Activated T-helper 1 cell treated with Interleukin-2 at 50 U/mL for 16 hours (primary cell): ENCODE measurements at places on chromosomes 4 and X.

DNA sequence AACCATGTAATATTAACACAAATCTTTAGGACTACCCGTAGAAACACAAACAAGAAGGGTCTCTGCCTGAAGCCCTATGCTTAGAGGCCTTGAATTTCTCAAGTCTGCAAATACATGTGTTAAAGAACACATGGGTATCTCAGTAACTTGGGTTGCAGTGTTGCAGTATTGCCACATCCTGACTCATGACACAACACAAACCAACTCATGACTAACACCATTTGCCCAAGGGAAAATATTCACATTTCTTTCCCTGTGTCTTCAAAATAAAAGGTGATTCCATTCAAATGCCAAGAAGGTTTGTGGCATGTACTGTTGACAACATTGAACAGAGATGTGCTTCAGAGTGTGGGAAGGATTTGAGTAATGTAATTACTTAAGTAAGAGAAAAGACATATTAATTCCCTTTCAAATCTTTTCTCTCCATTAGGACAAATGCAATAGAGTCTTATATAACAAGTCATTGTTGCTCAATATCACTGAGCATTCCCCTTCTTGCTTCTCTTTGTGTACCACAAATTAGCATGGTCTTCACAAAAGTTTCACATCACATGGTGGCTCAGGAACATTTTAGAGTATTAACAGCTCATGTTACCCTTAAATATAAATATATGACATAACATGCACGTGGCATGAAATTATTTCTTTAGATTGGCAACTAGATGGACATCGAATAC lies 487.1 kb downstream of the STPG2 start:
- DNase-seq = no peak

DNA sequence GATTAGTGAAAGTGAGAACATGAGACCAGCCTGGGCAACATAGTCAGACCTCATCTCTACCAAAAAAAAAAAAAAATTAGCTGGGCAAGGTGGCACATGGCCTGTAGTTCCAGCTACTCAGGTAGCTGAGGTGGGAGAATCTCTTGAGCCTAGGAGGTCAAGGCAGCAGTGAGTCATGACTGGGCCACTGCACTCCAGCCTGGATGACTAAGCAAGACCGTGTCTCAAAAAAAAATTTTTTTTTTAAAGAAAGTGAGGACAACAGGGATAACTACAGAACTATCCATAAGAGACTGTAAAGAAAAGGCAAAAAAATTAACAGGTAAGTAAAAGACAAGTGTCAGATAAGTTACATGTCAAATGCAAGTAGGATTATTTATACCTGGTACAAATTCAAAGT lies 13.5 kb upstream of the SPP1 start:
- DNase-seq = no peak

DNA sequence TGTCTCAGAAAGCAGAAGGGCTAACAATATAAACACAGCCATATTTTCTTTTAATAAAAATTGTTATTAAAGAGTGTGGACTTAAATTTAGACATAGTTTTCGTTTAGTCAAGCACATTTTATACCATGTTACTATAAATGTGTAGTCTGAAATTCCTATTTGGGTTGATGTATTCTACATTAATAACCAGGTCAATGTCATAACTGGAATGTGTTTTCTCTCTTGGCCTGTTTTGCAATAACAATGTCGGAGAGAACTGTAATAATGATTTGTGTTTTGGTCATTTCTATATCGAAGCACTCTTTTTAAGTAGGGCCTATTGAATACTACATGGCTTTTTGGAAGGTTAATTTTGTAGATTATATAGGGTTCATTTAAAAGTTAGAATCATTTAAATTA lies 5.5 kb downstream of the USO1 start:
- DNase-seq = no peak

GRCh38 chr4:20416800-20417199 lies 165.1 kb downstream of the SLIT2 start:
- DNase-seq = no peak

DNA sequence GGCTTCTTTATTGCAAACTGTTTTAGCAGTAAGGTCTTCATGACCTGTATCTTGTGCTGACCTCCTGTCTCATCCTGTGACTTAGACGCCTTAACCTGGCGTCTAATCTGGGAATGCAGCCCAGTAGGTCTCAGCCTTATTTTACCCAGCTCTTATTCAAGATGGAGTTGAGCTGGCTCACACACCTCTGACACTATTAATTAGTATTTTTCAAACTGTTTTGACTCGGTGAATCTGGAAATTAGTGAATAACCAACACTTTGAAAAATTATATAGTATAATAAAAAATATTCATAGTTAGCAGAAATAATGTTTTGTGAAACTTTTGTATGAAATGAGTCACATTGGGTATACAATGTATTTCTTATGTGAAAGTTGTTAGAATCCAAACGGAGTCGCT lies 189.4 kb downstream of the PDGFRA start:
- DNase-seq = no peak

- no peak for DNase-seq
These were observed 1920.6 kb downstream of the ARAP2 start for GRCh38 chr4:34323549-34324320.

DNA sequence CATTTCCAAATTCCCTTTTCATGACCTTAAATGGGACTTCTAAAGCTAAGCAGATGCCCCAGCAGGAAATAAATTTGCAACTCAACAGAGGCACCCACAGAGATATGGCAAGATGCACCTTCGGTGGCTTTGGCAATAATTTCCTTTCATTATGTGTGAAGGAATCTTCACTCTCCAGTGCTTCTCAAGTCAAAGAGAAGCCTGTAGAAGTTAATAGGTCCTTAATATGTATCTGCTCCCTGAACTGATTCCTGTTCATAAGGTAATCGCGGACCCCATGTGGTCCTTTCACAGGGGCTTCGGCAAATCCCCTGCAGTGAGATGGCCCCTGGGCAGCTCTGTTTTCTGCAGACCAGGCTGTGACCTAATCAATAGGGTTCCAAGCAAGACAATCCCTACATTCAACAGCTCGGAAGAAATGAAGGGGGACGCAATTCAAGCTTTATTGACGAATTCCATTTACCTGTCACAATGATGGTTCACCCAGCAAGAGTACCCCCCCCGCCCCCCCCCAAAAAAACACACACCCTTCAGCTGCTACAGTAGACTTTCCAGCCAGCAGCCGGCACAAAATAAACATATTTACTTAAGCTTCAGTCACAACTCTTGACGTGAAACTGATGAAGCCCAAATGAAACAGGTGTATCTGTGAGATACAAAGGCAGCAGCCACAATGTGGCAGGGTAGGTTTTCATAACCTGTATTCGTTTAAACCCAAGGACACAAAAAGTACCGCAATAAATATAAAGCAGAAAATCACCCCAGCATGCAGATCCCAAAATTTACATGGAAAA lies 35.3 kb downstream of the FAT1 start:
- DNase-seq = no peak

DNA sequence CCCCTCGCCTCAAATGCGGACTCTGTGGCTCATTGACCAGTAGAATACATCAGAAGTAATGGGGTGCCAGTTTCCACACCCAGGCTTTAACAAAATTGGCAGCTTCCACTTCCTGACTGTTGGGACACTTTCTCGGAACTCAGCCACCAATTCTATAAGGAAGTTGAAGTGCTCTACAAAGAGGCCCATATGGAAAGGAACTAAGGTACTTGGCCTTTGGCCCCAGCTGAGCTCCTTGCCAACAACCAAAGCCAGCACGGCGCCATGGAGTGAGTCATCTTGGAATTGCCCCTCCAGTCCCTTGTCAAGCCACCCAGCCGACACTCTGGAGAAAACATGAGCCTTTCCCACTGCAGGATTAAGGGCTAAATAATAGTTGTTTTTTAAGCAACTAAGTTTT lies 262.2 kb upstream of the INTU start:
- no peak for DNase-seq

GRCh38 chr4:109275066-109275745 lies 27.3 kb downstream of the COL25A1 start:
- no peak for DNase-seq

GRCh38 chrX:110267874-110268273 lies 50.0 kb downstream of the AMMECR1 start:
- no peak for DNase-seq

GRCh38 chr4:152937336-152938236 lies 1.5 kb downstream of the FHDC1 start:
- no peak for DNase-seq

GRCh38 chr4:2944091-2944482 lies 19.1 kb downstream of the NOP14 start:
- no peak for DNase-seq

- DNase-seq = no peak
These were observed 895.5 kb upstream of the EPHA5 start for GRCh38 chr4:66565801-66566200.

GRCh38 chrX:133586443-133586842 lies 171.2 kb upstream of the GPC4 start:
- no peak for DNase-seq

- no peak for DNase-seq
These were observed 2.1 kb downstream of the DCLK2 start for GRCh38 chr4:150080337-150080736.

GRCh38 chr4:152486429-152487389 lies 49.2 kb downstream of the FBXW7 start:
- DNase-seq = no peak

DNA sequence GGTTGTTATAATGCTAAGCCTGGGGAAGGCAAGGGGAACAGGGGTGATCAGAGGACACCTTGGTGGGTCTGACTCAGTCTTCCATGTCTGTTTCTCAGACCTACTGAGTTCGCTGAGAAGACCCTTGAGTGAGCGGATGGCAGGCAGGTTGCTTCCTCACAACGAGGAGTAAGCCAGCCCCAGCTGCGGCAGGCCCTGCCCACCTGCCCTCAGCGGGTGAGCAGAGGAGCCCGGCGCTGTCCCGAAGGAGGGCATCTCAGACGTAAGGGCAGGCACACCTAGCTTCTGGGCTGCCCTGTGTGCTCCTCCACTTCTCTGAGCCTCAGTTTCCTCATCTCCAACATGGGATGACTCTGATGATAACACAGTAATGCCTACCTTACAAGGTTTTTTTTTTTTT lies 30.3 kb downstream of the MSX1 start:
- DNase-seq = no peak

GRCh38 chr4:167614866-167615265 lies 380.6 kb upstream of the SPOCK3 start:
- no peak for DNase-seq

DNA sequence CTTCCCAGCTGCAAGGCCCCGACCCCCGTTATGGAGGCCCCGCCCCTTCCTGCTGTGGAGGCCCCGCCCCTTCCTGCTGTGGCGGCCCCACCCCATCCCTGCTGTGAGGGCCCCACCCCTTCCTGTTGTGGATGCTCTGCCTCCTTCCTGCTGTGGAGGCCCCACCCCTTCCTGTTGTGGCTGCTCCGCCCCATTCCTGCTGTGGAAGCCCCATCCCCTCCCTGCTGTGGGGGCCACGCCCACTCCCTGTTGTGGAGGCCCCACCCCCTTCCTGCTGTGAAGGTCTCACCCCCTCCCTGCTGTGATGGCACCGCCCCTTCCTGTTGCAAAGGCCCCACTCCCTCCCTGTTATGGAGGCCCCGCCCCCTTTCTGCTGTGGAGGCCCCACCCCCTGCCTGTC lies 104.9 kb upstream of the PSAPL1 start:
- peak; percentile 26 for DNase-seq

DNA sequence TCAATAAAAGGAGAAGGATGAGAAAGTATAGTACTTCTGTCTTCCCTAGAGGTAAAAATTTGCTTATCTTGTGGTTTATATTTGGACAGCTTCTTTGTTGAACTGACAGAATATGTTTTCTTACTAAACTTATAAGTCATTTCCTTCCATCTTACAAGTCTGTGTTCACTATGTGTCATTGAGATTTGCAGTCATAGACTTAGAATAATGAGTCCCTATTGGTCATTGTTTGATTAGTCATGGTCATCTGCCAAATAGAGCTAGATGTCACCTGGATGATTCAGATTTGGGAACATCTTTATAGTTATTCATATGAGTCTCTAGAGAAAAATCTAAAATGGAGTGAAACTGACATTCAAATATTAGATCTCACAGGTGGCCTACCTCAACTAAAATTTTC lies 51.5 kb downstream of the SPATA18 start:
- no peak for DNase-seq

GRCh38 chr4:96009427-96010119 lies 169.7 kb downstream of the PDHA2 start:
- DNase-seq = no peak

GRCh38 chr4:31411565-31411964 lies 691.4 kb downstream of the PCDH7 start:
- no peak for DNase-seq

DNA sequence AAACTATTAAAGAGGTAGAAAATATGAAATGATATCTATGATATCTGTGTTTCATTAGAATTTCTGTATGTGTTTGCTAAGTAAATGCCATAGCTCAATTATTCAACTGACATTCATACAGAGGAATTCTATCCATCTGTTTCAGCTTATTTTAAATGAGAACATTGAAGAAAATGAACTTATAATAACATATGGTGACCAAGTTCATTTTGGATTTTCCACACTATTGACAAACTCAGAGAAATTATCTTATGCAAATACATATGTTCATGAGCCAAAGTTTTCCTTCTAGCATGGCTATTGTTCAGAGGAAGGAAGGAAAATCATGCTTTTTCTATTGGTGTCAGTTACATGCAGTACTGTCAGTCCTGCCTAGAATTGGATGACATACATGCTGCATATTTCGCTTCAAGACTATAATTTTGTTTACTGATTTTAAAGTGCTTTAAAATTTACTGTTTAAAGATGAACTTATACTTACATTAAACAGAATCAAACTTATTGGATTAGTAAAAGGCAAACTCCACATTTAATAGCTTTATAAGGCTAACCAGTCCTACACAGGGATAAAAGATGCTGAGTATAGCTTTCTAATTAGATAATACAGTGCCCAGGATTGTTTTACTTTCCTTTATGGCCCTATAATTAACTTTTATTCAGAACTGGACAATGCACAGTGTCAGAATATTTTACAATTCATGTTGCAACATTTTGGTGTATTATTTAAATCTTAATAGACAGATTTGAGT lies 646.2 kb downstream of the TRAM1L1 start:
- no peak for DNase-seq

DNA sequence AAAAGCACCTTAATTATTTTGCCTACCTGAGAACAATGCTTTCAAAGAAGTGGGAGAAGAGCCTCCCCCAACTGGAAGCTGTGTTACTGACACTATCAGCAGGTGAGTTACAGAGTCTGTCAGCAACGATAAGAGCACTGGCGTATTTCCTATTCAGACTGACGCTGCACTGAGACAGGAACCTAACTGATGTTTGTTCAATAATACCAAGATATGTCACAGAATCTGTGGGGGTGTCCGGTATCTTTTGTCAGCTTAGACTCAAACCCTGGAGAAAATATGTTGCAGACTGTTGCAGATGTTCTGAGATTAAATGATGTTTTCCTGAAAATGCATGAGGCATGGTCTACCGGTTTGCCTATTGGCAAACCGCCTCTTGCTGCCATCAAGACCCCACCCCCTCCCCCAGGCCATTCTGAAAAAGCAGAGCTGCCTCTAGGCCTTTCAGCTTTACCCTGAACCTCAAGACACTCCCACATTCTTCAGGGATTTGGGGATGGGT lies 115.2 kb upstream of the KIT start:
- DNase-seq = no peak
